ENCODE measurements at places on chromosomes 16 and 17.

GRCh38 chr17:62126292-62126691 lies 61.2 kb upstream of the MED13 start:
- no peak for DNase-seq

DNA sequence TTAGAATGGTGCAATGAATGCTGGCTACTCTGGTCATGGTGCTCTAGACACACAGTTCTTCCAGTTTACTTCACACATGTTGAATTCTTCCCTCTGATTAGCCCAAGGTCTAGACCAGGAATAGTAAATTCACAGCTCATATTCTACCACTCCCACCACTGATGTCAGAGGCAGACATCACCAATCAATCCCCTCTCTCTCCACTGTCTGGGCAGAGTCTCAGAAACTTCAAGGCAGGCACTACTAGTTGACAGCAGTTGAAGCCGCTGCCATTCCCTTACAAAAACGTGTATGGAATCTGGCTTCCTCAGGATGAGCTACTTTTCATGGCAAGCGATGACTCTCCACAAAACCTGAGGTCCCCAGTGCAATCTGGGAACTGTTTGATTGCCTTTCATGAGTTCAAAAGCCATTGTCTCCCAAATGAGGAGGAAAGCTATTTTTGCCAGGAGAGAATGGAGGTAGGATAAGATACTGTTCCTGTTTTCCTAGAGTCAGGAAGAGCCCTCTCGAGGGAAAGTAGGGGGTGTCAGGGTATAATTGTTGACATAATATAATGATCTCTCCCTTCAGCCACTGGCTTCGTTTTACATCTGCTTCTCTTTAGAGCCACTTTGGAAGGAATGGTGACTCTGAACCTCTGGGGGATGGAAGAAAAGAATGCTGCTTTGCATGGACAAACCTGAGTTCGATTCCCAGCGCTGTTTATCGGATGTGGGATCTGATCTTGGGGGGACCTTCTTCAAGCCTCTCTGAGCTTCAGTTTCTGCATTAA lies 90.0 kb downstream of the FOXL1 start:
- no peak for DNase-seq

DNA sequence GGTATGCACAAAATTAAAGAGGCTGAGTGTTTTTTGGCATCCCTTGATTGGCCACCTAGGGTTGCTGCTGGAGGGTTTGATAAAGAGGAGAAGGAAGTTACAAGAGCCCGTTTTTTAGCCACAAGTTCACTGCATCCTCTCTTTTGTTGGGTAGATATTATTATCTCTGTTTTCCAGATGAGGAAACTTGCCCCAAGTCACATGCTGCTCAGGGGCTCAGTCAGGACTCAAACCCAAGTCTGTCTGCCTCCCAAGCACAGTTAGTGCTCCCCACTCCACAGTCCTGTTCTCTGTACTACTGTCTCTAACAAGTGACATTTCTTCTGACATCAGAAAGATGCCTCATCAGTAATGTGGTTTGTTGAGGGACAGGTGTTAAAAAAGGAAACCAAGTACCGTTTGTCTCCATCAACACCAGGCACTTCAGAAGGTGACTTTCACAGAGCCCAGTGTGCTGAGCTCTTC lies 1.4 kb downstream of the NT5M start:
- no peak for DNase-seq

DNA sequence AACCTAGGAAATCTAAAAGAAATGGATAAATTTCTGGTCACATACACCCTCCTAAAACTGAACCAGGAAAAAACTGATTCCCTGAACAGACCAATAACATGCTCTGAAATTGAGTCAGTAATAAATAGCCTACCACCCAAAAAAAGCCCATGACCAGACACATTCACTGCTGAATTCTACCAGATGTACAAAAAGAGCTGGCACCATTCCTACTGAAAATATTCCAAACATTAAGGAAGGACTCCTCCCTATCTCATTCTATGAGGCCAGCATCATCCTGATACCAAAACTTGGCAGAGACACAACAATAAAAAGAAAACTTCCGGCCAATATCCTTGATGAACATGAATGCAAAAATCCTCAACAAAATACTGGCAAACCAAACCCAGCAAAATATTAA lies 52.9 kb downstream of the TTC19 start:
- no peak for DNase-seq

DNA sequence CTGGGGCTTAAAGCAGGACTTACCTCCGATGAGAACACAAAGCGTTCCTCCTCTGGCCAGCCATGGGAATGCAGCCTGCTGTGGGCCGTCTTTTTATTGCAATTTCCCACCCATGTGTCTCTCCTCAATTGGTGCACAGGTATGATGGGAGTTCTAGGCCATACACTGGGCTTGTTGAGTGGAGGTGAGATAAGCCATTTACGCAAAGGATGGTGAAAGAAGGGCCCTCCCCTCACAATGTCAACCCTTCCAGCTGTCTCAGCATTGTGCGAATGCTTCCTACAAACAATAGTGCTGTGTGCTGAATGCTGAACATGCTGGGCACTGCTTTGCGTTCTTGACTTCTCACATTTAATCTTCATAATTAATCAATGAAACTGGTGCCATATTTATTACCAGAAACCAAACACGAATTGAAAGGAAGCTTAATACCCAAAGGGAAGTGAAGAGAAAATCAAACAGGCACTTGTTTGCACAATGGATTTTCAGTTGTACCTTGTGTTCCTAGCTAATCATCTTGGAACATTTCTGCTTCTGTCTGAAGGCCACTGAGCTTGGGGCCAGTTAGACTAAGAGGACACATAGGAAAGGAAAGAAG lies at the start of gene GP2:
Gene GP2, minus strand, starts transcription at position 70 of the 598 bp plus-strand sequence. CDS start 1,082 bp downstream, outside the sequence.
- DNase-seq = no peak

Data from fibroblast of the conjunctiva (primary cell).